Cerebellar nuclear complex (tissue), 1 donor: ENCODE measurements at places on chromosomes 6 and 20.

DNA sequence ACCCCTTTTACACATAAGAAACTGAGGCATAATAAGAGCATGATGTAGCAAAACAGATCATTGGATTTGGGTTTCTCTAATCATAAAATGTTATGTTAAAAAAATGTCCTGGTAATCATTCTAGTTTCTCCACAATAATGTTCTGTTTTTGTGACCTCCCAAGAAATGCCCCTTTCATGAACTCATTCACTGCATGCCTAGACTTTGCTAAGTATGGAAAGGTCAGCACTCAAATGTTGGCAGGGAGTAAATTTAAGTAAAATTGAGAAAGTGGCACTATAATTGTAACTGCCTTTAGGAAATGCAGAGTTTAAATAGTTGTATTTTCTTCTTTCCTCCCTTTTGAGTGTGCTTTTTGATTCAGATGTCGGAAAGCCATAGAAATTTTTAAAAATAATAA is 48.5 kb upstream of the ID4 start:
- DNase-seq: no peak

DNA sequence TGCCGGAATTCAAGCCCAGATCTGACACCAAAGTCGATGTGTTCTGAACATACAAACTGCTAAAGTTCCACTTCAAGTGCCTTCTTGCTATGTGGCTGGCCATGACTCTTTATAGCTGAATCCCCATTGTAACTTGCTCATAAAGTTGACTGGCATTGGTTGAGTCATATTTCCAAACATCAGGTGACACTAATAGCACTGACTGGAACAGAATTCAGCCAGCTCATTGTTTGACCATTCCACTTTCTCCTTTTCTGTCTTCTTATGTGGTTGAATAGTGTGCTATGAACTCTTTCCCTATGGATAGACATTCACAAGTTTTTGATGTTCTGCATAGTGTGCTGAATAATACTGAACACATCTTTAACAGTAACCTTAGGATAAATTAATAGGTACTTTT is 266.2 kb upstream of the ZFP64 start:
- no peak for DNase-seq

- DNase-seq: no peak
Measured at GRCh38 chr20:38034108-38034649, 633 bp downstream of the RPRD1B start.

GRCh38 chr20:15455279-15455678 is 1117.9 kb upstream of the FLRT3 start:
- no peak for DNase-seq

DNA sequence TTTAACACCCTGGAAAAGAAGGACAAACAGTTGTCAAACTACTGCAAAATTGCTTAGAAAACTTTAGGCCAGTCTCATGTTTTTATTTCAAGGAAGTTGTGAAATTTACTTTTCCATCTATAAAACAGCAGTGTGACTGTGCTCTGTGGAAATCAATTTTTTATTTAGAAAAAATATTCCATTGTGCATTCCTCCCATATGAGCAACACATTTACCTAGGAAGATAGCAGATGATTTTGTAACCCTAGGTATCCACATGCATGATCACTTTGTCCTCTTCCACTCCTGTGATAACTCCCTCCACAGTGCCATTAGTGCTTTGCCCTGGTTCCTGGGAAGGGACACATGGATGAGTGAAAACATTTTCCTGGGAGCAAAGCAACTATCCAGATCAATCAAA is 70.0 kb upstream of the SHLD1 start:
- DNase-seq: no peak

DNA sequence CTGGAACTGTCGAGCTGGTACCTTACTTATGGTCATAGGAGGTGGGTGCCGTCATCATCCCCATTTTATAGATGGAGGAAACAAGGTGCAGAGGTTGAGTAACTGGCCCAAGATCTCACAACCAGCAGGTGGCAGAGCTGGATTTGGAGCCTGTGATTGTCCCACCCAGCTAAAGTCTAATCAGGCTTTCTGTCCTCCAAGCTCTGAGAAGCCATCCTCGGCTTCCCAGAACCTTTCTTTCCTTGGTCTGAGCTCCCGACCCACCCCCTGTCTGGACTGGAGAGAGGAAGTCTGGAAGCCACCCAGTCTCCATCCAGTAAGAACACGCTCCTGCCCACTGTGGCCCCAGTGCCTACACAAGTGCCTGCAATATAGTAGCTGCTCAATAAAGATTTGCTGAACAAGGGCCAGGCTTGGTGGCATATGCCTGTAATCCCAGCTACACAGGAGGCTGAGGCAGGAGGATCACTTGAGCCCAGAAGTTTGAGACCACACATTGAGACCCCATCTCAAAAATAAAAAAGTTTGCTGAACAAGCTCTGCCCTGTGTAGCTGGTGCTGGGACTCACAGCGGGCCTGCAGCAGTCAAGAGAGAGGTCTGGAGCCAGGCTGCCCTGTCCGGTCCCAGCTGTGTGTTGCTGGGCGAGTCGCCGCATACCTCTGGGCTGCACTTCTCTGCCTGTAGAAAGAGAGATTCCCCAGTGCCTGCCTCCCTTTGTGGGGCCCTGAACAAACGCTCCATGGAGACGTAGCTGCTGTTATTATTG is 32.5 kb upstream of the DLGAP4 start:
- DNase-seq: no peak

GRCh38 chr20:41387444-41387851 is 20.8 kb upstream of the EMILIN3 start:
- no peak for DNase-seq

DNA sequence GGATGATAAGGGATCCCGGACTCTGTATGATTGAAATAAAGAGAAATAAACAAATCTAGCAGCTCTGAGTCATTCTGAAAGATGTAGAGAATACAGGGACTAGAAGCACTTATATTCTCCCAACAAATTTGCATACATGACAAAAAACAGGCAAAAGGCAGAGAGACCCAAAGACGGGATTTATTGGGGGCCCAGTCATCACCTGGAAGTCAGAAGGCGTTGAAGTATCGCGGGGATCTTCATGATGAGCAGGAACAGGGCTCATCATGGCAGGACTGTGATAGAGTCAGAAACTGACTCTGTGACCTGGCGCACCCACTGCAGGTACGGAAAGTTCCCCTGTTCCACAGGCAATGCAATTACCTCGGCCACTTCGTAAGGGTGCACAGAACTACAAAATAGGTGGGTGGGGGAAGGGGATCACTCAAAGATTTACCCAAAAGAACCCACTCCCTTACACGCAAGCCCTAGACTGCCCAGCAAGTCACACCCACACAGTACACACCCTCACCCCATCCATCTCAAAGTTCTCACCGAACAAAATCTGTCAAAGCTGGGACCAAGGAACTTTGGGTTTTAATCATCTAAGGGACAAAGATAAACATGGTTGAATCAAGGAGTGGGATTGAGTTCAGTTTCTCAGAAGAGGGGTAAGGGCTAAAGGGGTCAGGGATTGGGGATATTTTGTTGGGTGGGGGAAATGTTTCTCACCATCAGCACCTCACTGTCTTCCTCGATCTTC is 1.4 kb downstream of the CUTA start:
- no peak for DNase-seq

DNA sequence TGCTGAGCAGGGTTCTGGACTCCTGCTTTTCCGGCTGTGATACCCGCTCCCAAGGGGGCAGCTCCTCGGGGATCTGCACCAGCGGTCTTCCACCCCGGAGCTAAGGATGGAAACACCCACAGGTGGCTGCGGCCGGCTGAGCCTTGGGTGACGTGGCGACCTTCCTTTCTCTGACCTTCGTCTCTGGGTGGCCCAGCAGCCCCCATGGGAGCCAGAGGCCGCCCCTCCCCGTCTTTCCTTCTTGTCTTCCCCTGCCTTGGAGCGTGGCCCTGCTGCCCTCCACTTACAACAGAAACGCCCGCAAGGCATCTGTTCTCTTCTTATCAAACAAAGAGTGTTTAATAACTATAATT is 405.7 kb downstream of the TAF4 start:
- DNase-seq: no peak

DNA sequence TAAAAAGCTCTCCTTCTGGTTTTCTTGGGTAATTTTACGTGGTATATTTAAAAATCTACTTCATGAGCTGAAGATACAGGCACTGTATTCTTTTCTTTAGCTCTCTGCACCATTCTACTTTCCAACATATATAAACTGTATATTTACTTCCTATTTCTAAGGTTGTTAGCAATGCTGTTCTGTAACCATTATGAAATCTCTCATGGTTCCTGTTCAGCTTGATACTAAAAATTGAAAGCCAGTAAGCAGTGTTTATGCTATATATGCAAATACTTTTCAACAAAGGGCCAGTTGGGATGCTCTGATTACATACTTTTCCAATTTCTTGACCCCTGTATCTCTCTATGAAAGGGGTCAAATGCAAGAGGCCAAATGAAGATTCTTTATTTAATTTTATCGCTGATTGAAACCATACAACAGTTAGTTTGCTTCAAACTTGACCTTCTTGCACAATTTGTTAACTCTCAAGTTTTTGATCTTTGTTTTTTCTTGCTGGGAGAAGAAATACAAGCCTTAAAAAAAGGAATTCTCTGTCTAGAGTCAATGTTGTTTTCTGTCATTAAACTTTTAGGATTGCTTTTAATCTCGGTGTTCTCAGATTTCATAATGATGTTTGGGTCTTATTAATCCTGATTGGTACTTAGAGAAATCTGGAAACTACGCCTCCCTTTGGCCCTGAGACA is 223.2 kb downstream of the PRL start:
- DNase-seq: no peak

- no peak for DNase-seq
Measured at GRCh38 chr6:160439751-160440150, 91.6 kb downstream of the SLC22A3 start.

GRCh38 chr20:5197270-5197827 is 70.5 kb downstream of the CDS2 start:
- DNase-seq: no peak

GRCh38 chr20:1827974-1828785 is 67.0 kb upstream of the SIRPA start:
- DNase-seq: no peak

GRCh38 chr20:30610751-30611150 is 646.7 kb upstream of the DEFB115 start:
- no peak for DNase-seq

GRCh38 chr6:73285674-73286283 is 22.8 kb upstream of the KHDC1 start:
- peak; percentile 11 for DNase-seq

- no peak for DNase-seq
Measured at GRCh38 chr20:60049601-60050000, 91.4 kb downstream of the CDH26 start.

DNA sequence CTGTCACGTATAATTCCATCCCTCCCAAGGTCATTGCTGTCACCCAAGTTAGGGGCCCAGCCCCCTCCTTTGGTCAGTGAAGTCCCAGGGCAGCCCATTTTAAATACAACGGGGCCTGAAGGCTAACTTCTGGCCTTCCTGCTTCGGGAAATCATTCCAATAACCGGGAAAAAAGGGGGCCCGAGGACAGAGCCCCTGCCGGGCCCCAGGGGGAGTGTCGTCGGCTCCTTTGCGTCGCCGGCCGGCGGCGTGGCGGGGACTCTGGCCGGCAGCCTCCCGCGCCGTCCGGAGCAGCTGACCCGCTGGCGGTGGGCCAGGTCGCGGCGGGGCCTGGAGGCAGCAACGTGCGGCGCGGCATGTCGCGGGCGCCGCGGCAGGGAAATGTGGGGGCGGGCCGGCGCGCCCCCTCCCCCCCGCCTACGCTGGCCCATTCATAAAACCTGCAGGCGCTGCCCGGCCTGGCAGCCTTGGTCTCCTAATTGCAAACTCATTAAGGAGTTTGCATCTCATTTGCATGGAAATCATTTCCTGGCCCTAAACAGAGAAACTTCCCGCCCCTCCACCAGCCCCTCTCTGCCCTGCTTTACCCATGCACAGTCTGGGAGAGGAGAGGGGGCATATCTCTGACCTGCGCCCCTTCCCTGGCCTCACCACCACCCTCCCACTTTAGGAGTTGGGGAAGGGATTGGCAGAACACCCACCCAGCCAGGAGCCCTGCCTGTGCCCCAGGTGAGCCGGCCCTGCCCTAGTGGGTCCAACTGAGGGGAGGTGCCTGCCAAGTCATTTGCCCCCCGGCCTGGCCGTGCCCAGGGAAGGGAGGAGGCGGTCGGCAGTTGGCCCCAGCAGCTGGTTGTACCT is 50.7 kb downstream of the MRPL14 start:
- no peak for DNase-seq

- DNase-seq: no peak
Measured at GRCh38 chr6:118325220-118325860, 222.8 kb upstream of the PLN start.

DNA sequence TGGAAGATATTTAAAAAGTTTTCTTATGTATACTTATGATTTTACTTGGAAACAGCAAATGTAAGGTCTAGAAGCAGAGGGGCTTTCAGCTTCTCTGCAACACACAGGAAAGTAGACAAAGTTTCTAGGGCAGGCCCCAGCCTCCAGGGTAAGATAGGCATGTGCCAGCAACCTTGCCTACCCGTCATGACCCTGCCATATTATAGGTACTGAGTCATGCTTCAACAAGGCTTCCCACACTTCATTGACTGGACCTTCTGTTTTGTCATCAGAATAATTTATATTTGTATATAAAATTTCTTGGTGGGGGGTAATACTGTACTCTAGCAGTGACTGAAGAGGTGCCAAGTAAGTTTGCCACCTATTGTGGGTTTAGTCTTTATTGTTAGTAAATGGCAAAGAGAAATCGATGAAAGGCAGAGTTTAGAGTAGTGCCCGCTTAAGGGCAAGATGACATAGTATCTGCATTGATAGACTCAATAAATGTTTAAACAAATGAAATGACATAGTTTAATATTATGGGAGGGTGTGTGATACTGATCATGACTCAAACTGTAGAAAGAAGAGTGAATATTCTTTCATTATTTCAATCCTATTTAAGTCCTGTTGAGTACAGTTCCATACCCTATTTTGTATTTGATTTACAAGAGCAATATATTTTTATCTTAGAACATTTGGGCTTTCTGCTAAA is 95.6 kb downstream of the JARID2 start:
- no peak for DNase-seq

- no peak for DNase-seq
Measured at GRCh38 chr20:23146857-23147637, 60.9 kb upstream of the CD93 start.

DNA sequence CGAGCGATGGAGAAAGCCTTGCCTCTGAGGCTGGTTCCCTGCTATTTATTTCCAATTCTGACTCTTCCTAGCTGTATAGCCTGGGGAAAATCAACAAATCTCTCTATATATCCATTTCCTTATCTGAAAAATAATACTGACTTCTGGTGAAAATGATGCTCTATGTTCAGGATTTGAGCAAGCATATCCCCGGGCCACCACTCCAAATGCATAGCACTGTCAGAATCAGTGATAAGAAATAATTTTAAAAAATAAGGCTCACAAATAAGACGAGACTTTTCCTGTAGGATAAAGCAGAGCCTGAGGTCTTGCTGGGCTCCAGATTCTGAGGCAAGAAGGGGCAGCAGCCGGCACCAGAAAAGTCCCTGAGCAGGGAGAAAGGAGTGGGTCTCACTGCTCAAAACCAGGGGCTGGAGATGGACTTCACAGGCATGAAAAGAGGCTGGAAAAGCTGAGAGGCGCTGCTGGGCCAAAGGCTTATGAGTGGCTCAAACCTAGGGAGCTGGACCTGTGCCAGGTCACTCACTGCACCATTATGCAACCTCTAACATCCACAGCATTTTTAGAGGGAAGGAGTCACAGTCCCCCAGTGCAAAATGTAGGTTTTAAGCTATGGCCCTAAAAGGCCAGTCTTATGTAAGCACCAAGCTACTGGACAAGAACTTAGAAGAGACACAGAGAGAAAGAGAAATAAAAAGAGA is 48.1 kb upstream of the SLC17A4 start:
- no peak for DNase-seq
